Heart right ventricle (tissue), 16 donors: ENCODE measurements at places on chromosomes 12 and 14. TPM values are rescaled to one million over a fixed set of nuclear protein-coding genes. Genes with fewer than 3 reads are reported as not detected.

The SCYL2 gene
- total RNA-seq, result 34.9 TPM

The KLHL28 gene
- total RNA-seq, result 9.7 TPM

The CELA1 gene
- total RNA-seq, result not detected

The LAG3 gene
- total RNA-seq, result 0.16 TPM

The PIK3C2G gene
- total RNA-seq, result not detected

The SMIM41 gene
- total RNA-seq, result 0.19 TPM

The KLRF1 gene
- not detected for total RNA-seq

The SLC7A8 gene
- 11.5 TPM for total RNA-seq

The COX8C gene
- not detected for total RNA-seq

The PGF gene
- total RNA-seq, result 4.4 TPM
